D341Med (cell line): ENCODE measurements at places on chromosomes 1 and 21.
A peak's percentile ranks its signal among the peaks of the same experiment; 100 is the strongest.

GRCh38 chr1:202968895-202969295, 1.8 kb upstream of the CYB5R1 start:
- peak; percentile 72 for DNase-seq

DNA sequence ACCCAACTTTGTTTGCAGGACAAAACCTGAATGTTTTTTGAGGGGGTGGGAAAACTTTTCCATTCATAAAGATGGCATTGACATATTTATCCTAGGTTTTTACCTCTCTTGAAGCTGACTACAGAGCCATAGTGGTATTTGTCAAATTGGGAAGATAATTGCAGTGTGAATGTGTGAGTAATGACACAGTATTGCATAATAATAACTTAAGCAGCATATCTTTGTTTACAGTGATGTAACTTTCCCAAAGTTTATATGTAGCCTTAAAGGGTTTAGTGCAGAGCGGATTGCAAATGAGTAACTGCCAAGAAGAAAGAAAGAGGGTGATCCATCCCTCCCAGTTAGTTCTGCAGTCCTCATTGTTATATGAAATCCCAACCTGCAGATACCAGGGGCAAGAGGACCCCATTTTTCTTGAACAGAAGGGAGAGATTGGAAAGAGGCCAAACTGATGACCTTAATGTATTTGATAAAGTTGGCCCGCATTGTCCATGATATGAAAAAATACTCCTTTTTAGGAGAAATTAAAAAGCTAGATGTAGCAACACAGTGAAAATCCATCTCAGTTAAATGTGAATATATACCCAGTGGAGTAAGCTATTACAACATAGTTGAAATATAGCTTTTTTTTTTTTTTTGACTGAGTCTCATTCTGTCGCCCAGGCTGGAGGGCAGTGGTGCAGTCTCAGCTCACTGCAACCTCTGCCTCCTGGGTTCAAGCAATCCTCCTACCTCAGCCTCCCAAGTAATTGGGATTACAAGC, 23.7 kb upstream of the NFIA start:
- no peak for DNase-seq

DNA sequence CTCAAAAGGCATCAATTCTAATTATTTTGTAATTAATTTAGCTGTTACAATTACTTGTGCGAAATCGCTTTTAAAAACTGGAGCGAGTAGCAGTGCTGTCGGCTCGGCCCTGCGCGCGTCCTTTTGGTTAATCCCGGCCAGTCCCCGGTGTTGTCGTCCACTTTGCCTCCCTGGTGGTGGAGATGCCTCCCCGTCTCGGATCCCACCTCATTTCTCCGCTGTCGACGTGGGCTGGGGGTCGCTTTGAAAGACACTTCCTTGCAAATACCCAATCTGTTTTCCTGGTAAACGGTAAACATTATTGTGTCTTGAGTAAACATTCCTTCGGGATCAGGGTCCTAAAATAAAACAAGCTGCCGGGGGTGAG, 3.7 kb downstream of the FOXD3 start:
- DNase-seq = no peak

- DNase-seq = peak; percentile 63
These were observed 211.9 kb upstream of the VAMP3 start for GRCh38 chr1:7558921-7559869.

- DNase-seq = no peak
These were observed 125.2 kb downstream of the TYW3 start for GRCh38 chr1:74858136-74858535.

GRCh38 chr1:154843636-154844296, 26.3 kb downstream of the KCNN3 start:
- DNase-seq = no peak

- DNase-seq = no peak
These were observed 176.2 kb downstream of the ROR1 start for GRCh38 chr1:63950023-63950422.

DNA sequence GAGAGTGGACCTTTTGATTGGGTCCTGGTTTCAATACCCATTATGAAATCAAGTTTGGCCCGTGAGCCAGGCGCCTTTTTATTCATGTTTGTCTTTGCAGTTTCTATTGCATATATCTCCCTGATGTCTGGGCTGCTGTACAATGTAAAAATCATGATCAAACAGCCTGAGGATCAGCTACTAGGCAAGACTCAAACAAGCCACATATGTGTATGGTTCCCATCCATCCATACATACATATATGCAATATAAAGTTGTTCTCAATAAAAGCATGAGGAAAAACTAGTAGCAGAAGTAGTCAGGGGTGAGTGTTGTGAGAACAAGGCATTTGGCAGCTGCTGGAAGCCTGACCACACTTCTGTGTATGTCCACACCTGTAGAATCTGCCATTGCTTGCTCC, 562.4 kb upstream of the USP24 start:
- no peak for DNase-seq

GRCh38 chr1:47409311-47410067, 6.6 kb upstream of the FOXE3 start:
- DNase-seq = peak; percentile 49

DNA sequence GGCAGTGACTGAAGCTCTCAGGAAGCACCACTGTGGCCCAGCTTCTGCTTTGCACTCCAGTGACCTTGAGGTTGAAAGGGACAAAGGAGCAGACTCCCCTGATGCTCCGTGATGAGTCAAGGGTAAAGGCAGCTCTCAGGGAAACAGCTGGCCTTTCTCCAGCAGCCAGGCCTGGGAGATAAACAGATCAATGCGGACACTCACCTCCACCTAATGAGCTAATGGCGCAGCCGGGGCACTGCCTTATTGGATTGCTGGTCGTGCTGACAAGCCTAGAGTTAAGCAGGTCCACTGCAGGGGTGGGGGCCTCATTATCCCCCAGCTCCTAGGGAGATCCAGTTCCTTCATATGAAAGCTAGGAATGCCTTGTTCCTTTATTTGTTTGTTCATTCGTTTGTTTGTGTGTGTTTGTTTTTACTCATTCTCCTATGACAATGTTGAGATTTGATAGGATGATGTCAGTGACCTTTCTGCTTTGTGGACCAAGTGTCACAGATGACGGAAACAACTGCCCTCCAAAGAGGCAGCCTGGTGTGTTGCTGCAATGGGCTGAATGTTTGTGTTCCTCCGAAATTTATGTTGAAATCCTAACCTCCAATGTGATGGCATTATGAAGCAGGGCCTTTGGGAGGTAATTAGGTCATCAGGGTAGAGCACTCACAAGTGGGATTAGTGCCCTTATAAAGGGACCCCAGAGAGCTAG, 141.4 kb upstream of the BEND5 start:
- no peak for DNase-seq

- no peak for DNase-seq
These were observed 41.4 kb downstream of the NEXN start for GRCh38 chr1:77929806-77930205.

GRCh38 chr1:65112811-65113210, 35.2 kb upstream of the AK4 start:
- no peak for DNase-seq

GRCh38 chr1:110012100-110012780, 22.2 kb upstream of the STRIP1 start:
- DNase-seq = no peak

DNA sequence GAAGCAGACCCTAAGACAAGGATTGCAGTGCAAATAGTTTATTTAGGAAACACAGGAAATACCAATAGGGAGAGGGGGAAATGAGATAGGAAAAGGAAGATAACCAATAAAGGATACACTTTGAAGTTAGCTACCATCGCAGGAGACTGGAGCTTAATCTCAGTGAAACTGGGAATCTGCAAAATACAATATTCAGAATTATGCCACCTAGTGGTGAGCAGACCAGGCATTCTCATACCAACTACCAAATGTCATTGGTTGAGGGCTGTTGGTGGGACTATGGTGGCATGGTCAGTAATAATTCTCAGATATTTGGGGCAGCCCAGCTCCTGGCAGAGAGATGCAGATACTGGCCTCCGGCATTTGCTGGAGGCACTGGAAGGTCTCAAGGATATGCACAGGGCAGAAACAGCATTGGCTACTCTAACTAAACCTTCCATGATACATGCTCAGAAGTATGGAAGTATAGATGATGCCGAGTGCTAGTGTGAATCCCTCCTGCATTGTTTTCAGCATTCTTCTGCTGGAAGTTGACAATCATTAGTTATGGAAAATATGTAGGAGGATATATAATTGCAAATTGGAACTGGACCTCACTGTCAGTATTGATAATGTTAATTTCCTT, 11.8 kb upstream of the ZFP69B start:
- DNase-seq = peak; percentile 63

- DNase-seq = no peak
These were observed 144.7 kb upstream of the JUN start for GRCh38 chr1:58928514-58928913.

DNA sequence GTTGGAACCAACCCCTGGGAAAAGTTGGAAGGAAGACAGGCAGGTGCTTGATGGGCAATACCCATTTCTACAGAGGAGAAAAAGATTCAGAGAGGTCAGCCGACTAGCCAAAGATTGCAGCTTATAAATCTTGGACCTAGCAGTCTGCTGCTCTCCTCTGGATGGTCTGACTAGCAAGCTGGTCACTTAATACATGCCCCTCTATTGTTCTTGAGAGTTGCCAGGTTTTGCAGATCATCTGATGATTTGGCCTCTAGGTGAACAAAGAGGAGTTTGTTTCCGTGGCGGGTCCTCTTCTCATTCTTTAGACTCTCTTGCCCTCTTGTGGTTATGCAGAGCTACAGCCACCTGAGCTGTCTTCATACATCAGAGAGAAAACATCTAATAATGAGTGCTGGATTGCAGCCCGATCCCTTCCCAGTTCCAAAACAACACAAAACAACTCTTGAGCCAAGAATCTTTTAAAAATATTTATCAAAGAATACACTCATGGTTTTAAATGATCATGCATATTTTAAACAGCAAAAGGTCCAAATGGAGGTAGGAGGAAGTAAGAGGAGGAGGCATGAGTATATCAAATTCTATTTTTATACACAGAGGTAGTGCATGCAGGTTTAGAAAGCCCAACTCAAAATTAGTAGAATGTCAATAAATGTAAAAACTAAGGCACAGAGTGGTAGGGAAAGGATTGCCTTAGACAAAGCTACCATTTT, 115.7 kb downstream of the SLC30A10 start:
- peak; percentile 85 for DNase-seq

DNA sequence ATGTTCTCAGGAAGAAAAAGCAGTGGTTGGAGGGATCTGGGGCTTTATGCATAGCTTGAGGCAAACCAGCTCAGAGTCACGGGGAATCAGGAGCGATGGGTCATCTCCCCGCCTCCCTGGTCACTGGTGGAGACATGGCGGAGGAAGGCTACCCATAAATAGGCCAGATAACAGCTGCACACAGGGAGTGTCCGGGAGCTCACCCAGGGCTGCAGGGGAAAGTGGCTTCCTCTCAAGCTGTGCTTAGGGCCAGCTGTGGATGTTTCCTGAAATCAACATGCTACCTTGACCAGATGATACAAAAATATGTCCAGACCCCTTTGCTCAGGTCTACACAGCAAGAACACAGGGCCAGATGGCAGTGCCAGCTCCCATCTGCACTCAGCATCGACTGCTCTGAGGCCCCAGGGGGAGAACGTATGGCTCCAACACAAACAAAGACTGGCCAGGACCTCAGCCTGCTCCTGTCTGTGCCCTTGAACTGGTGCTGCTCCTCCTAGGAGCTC, 27.1 kb upstream of the RERE start:
- DNase-seq = no peak

GRCh38 chr1:5967351-5968160, 24.7 kb downstream of the NPHP4 start:
- DNase-seq = no peak

DNA sequence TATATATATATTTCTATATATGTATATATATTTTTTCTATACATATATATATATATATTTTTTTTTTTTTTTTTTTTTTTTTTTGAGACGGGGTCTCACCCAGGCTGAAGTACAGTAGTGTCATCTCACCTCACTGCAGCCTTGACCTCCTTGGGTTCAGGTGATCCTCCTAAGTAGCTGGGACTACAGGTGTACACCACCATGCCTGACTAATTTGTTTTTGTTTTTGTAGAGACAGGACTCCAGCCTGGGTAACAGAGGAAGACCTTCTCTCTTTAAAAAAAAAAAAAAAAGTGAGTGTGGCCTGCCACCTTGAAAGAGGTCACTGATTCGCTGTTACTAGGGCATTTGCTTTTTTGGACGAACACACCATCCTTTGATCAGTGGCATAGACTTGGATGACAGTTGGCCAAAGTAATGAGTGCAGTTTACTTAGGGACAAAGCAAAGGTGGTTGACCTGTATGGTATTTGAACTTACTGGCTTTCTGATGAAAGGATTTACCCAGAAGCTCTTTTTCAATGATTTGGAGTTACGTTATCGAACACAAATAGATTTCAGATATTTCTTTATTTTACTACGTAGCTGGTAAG, 10.8 kb downstream of the SLC25A33 start:
- no peak for DNase-seq

GRCh38 chr1:240174734-240175133, 83.1 kb downstream of the FMN2 start:
- no peak for DNase-seq
